ENCODE measurements at places on chromosomes 2 and 18.
A peak's percentile ranks its signal among the peaks of the same experiment; 100 is the strongest.

DNA sequence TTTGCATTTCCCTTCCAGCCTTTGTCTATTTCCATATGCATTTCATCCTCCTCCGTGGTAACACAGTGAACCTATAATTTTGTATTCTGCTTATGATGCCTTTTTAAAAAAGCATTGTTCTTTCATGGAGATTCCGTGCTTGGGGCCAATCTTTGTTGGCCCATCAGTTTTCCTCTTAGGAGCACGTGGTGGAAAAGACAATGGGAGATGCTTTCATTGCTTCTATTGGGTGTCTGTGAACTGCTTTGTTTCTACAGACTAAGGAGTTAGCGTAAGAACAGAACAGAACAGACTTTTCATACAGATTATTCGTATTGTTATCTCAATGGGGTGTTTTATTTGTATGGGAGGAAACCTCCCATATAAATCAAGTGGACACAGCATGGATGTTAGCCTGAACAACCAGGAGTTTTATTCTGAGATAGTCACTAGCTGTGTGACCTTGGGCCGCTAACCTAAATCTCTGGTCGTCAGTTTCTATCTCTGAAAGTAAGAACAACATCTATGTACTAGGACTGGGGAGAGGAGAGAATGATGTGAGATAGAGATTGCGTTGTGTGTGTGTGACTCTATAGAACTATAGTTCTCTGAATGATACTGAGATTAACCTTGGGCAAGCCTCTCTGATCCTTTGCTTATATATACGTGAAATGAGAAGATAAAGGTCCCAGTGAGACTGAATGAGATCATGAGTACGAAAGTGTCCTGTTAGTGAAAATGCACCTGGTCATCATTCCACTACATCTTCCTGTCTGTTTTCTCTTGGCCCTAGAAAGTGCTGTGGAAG, 22.9 kb upstream of the YWHAQ start:
- no peak for DNase-seq

DNA sequence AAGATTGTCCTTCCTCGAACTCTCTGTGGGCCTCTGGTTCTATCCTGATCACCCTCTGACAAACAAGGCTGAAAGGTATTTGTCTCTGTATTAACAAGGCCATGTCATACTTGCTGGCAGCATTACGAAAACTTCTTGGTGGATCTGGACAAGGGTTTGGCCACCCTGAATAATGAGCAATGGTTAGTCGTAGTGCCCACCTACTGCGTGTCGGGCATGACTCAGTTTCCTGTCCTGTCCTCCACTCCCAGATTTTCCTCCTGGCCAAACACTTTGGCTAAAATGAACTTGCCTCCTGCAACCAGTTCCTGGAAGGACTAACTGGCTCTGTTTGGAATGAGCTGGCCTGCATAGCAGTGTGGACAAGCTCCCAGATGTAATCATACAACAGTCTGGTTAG, 198.5 kb upstream of the SMIM21 start:
- no peak for DNase-seq

- DNase-seq, result no peak
Observed at GRCh38 chr18:9104244-9104901, 1.9 kb downstream of the NDUFV2 start.

DNA sequence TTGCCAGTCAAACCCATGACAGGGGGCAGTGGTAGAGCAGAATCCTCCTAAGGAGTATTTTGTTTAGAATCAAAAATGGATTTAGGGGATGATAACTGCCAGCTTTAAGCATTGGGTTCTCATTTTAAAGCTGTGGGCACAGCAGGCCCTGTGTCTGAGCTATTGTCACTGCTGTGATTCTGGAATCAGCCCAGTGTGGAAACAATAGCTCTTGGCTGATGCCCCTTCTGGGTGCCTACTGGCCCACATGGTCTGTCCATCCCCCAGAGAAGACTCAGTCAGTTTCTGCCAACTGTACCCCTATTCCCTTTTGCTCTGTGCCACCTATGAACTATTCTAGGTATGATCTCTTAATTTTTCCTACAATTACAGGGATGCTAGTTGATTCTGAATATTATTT, 91.7 kb upstream of the LRRTM1 start:
- no peak for DNase-seq

DNA sequence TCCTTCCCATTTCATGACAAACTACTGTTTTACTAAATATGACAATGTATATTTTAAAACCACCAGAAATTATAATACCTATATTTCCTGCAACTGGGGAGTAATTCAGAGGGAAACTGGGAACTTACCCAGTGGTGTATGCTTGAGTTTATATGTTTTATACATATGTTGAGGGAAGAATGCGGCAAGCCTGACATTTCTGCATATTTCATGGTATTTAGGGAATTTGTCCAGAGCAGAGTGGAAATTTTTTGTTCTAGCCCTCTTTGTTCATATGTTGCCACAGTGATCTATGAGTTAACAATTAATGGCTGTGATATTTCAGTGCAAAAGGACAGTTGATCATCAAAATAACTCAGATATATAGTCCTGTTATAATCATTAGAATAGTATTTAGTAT, 230.8 kb upstream of the VWC2L start:
- no peak for DNase-seq

GRCh38 chr2:241329669-241330615, 14.2 kb downstream of the SEPTIN2 start:
- DNase-seq, result no peak

- DNase-seq, result no peak
Observed at GRCh38 chr2:96760986-96761832, 507 bp downstream of the CNNM4 start.

DNA sequence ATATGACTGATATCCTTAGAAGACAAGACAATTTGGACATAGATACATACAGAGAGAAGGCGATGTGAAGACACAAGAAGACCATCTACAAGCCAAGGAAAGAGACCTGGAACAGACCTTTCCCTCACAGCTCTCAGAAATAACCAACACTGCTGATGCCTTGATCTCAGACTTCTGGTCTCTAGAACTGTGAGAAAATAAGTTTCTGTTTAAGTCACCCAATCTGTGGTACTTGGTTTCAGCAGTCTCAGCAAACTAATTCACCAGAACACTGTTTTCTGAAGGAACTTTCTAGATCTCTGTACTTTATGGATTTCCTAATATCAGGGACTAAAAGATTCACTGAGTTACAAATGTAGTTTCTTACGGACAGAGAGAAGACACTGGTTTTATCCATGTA, 58.8 kb downstream of the NAB1 start:
- no peak for DNase-seq

DNA sequence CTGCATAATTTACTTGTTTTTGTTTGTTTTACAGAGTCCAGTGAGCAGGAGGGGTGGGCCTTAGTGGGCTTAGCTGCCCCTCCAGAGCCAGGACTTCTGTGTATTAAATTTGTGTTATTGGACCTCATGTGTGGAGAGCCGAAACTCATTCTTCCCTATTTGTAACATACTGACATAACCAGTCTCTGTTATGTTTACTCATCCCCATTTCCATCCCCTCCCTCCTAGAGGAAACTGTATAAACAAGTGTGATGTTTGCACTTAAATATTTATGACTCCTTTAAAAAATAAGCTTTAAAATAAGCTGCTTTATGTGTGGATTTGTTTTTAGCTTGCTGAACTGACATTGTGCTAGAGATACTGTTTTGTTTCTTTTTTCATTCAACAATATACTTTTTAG, 13.8 kb downstream of the ZNF512 start:
- DNase-seq, result no peak

- DNase-seq, result no peak
Observed at GRCh38 chr18:32550963-32551362, 80.3 kb upstream of the GAREM1 start.

DNA sequence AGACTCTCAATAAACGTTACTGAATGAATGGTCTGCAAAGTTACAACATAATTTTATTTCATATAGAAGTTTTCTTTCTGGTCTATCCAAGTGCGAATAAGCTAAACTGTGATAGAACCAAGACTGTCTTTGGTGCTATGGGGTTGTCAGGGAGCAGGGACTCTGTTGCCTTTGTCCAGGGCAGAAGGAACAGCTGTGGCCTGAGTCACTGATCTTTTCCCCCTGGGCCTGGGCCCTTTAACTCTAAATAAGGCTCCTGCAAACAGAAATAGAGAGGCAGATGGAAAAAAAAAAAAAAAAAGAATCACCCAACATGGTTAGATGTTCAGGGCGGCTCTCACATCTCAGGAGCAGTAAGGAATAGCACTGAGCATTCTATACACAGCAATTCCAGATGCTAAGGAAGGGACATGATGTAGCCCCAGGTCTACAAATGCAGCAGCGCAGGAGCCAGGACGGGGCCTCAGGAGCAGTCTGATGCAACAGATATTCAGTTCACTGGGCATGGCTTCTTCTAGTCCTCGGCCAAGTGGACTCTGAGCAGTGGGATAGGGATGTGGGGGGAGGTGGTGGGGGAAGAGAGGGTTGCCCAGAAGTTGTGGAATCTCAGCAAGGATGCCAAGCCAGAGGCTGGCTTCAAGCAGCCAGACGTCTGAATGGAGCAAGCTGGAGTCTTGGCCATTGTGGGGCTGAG, 247.1 kb upstream of the SIX2 start:
- no peak for DNase-seq

- DNase-seq, result peak; percentile 43
Observed at GRCh38 chr2:42493468-42494354, at the start of gene KCNG3. Gene KCNG3, minus strand, starts transcription at chr2:42493982. Its CDS starts 481 bp downstream, at chr2:42493501.

GRCh38 chr2:120220756-120221155, 2.4 kb downstream of the TMEM185B start:
- no peak for DNase-seq

DNA sequence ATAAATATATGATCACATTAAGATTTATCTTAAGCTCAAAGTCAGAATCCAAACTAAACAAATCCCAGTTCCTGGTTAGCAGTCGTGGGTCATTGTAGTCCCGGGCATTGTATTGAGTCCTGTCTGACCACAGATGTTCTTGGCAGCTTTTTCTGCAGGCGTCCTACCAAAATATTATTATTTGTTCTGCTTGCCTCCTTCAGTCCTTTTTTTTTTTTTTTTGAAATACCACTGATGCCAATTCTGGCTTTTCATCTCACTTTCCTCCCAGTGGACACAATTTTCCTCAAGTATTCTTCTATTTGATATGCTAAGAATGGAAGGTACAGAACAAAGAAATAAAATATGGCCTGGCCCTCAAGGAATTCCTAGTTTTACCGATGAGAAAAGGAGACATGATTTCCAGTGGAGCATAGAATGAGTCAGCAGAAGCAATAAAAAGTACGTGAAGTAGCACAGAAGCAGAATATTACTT, 151.6 kb downstream of the CSRNP3 start:
- DNase-seq, result no peak

DNA sequence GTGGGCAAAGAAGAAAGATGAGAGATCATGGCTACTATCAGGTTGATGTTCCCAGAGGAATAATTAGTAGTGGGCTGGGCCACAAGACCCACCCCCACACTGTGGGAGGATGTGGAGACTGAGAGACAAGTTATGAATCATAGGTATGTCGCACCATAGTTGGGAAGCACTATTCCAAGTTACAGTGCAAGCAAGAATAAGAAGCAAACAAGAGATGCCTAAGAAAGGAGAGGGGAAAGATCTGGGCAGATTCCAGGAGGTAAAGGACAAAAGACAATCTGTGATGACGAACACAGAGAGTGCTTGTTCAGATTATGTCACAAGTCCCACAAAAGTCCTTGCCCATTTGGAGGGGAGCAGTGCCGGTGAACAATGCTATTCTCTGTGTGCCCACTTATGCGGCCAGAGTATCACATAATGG, 56.6 kb downstream of the FAM228A start:
- no peak for DNase-seq

DNA sequence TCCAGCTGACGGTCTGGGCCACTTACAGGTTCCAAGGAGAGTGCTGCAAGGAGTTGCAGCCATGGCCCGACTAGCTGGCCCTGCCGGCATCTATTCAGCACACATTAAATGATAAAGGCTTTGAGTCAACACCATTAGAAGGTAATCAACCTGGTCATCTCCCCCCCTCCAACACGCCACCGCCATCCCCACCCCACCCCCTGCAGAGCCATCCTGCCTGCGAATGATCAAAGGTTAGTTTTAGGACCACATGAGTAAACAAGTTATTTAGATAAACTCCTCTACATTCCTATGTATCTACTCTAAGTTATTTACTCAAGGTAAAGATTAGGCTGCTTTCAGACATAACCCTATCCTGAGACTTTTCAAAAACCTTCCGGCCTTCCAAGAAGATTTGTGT, 349.3 kb upstream of the SLC39A10 start:
- no peak for DNase-seq

DNA sequence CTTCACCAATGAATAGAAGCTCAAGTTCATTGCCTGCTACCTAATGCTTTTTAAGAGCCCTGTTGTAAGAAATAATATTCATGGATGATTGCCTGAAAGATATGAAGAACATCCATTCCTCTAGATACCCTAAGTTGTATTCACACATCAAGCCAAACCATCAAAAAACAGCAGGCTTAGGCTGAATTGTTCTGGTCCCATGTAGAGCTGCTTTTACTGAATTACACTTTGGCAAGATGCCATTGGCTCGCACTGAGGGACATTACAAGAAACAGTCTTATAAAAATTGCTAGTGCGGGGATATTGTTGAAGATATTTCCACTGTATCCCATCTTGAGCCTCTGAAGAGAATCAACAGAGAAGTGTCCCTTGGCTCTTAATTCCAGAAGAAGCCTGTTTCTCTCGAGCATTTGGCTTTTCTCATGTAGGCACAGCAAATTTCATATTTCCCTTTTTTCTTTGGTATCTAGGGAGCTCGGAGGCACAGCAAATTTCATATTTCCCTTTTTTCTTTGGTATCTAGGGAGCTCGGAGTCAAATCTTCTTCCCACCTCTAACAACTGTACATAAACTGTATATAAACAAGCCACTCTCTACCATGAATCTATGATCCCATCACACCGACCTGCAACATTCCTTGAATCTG, 107.5 kb downstream of the COLEC12 start:
- DNase-seq, result no peak

- no peak for DNase-seq
Observed at GRCh38 chr2:138468617-138469016, 33.0 kb upstream of the SPOPL start.

GRCh38 chr2:72933646-72934151, 16.4 kb downstream of the EMX1 start:
- no peak for DNase-seq

DNA sequence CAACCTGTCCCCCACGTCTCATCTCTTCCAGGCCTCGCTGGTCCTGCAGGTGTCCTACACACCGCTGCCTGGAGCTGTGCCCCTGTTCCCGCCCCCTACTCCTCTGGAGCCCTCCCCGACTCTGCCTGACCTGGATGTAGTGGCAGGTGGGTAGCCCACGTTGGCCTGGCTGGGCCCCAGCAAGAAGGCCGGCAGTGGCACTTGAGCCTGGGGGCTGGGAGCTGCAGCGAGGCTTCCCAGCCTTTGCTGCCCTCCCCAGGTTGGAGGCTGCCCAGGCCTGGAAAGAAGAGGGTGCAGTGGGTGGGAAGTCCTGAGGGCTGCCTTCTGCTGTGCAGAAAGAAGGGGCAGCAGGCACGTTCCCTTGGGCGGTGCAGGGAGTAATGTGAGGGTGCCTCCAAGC, 58.4 kb downstream of the DYSF start:
- no peak for DNase-seq

DNA sequence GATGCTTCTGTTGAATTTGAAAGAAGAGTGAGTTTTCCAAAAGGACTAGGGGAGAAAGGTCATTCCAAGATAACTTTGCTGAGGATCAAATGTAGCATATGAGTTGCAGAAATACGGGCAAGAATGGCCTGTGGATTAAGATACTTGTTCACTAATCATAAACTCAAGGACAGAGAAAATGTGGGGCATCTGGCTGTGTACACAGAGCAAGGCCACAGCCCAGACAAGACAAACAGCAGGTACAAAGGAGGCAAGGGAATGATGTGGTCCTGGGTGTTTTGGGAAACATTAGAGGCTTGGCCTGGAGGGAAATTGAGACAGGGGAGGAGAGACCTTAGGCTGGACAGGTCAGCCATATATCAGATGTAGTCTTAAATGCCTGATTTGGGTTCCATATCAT, 254.8 kb downstream of the TTC32 start:
- no peak for DNase-seq

GRCh38 chr2:216546641-216547403, 48.2 kb downstream of the RPL37A start:
- no peak for DNase-seq
